Left lobe of liver (tissue), 2 donors: ENCODE measurements at places on chromosomes 11 and 22. TPM values are rescaled to one million over a fixed set of nuclear protein-coding genes. Genes with fewer than 3 reads are reported as not detected.

The MMP27 gene
- total RNA-seq: not detected

The ANGPTL5 gene
- not detected for total RNA-seq

The BACE1 gene
- 38.7 TPM for total RNA-seq

The ALX4 gene
- not detected for total RNA-seq

The PHOX2A gene
- not detected for total RNA-seq

The OR8A1 gene
- total RNA-seq: not detected

The SLC43A3 gene
- 127 TPM for total RNA-seq

The PNPLA3 gene
- total RNA-seq: 72.1 TPM

The SLC37A2 gene
- 3.1 TPM for total RNA-seq

The LSP1 gene
- total RNA-seq: 3.6 TPM

The KRTAP5-3 gene
- total RNA-seq: not detected

The GRIK4 gene
- 0.05 TPM for total RNA-seq

The TCF20 gene
- 19.0 TPM for total RNA-seq

The NTM gene
- not detected for total RNA-seq

The VSIG2 gene
- 1.3 TPM for total RNA-seq

The KCNJ4 gene
- not detected for total RNA-seq

The PLEKHA7 gene
- 25.8 TPM for total RNA-seq

The SEPTIN5 gene
- 1.1 TPM for total RNA-seq

The ARHGAP32 gene
- total RNA-seq: 10.7 TPM

The IGLL1 gene
- total RNA-seq: not detected

The MEN1 gene
- 24.0 TPM for total RNA-seq

The FGF4 gene
- not detected for total RNA-seq

The TMPRSS6 gene
- total RNA-seq: 107 TPM

The ZC3H12C gene
- total RNA-seq: 4.7 TPM

The CBX6 gene
- total RNA-seq: 16.0 TPM

The DGCR6 gene
- 4.2 TPM for total RNA-seq

The NAALAD2 gene
- 0.25 TPM for total RNA-seq

The LGALS12 gene
- total RNA-seq: not detected

The MEI1 gene
- 0.53 TPM for total RNA-seq
